ENCODE measurements at places on chromosomes 12 and 14.

DNA sequence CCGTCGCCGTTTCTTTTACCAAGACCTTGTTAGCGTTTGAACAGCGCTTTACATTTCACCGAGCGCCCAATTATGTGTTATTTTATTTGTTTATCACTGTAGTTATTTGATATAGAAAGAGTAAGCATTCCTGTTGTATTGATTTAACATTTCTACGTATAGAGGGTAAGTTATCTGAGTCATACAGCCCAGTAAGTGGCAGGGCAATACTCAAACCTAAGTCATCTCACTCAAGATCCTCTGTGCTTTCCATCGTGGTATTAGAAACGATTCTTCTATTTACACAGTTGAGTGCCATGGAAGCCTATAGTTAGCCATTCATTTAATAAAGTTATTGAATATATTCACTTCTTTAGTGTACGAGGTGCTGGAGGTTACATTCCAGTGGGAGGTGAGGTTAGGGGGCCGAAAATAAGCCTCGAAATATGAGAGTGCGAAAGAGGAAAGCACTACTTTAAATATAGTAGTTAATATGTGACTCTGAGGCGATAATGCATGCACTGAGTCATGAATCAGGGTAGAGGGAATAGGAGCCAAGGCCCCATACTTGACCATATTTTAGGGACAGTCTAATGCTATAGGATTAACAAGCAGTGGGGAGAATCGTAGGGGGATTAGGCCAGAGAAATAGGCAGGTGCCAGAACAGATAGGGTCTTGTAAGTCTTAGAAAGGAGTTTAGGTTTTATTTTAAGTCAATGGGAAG lies 629 bp downstream of the RAD51AP1 start:
- no peak for DNase-seq

DNA sequence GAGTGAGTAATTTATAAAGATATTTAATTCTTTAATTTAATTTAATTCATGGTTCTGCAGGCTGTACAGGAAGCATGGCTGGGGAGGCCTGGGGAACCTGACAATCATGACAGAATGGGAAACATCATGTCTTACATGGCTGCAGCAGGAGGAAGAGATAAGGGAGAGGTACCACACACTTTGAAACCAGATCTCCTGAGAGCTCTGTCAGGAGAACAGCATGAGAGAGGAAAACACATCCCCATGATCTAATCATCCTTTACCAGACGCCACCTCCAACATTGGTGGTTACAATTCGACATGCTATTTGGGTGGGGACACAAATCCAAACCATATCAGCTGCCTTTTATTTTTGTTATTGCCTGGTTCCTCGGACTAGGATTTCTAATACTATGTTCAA lies 928.6 kb downstream of the TMEM121 start:
- DNase-seq = no peak

- no peak for DNase-seq
These were observed 118.7 kb downstream of the PRIMA1 start for GRCh38 chr14:93669632-93670031.

DNA sequence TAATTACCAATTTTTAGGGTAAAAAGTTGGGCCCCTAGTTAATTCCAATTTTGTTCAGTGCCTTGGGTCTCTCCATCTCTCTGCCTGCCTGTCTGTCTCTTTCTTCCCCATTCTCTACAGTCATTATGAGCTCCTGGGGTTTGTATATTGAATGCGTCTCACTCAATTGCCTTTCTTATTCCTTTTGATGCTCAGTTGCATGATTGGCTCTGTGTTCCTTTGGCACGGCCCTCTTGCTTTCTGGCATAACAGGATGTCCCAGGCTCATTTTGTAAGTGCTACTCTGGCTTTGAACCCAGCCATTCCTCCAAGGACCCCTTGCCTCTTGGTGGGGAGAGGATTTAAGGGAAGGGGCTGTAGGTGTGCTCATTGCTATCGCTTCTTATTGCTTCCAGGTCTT lies 35.6 kb downstream of the ZNF664 start:
- no peak for DNase-seq

DNA sequence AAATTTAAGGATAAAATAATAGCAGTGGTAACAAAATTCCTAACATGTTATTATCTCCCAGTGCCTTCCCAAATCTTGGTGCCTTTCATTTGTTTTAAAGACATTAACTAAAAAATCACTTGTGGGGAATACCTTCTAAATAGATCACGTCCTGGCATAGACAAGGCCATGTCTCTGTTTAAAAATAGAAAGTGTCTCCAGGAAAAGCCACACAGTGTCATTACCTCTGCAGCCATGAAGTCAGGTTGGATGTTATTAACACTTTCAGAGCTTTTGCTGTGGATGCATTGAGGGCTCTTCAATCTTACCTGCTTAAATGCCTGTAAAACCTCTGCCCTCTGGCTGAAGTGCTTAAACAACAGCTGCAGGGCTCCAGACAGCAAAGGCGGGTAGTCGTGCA lies 211.1 kb downstream of the ITPR2 start:
- DNase-seq = no peak

DNA sequence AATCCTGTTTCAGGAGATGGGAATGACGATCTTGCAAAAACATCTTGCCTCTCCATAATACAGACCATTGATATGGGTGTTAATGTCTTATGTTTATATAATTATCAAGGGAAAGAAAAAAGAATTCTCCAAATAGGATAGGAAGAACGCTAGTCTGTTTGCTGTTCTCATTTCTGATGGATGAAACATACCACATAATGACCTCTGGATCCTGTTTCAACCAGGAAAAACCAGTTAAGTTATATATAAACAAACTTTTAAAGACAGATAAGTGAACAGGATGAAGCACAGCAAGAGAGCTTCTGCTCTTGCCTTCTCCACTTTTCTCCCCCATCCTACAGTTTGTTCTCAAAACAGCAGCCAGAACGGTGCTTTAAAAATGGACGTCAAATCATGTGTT lies 27.8 kb downstream of the COQ6 start:
- DNase-seq = no peak

Data from left colon (tissue), 2 donors.